ENCODE measurements at places on chromosomes 11 and 22. TPM values are rescaled to one million over a fixed set of nuclear protein-coding genes. Genes with fewer than 3 reads are reported as not detected.
A peak's percentile ranks its signal among the peaks of the same experiment; 100 is the strongest.

- DNase-seq = no peak
Observed at GRCh38 chr22:38172832-38173640, 8.6 kb downstream of the PLA2G6 start.

- DNase-seq = no peak
Observed at GRCh38 chr11:108313444-108313843, 90.6 kb downstream of the ATM start.

DNA sequence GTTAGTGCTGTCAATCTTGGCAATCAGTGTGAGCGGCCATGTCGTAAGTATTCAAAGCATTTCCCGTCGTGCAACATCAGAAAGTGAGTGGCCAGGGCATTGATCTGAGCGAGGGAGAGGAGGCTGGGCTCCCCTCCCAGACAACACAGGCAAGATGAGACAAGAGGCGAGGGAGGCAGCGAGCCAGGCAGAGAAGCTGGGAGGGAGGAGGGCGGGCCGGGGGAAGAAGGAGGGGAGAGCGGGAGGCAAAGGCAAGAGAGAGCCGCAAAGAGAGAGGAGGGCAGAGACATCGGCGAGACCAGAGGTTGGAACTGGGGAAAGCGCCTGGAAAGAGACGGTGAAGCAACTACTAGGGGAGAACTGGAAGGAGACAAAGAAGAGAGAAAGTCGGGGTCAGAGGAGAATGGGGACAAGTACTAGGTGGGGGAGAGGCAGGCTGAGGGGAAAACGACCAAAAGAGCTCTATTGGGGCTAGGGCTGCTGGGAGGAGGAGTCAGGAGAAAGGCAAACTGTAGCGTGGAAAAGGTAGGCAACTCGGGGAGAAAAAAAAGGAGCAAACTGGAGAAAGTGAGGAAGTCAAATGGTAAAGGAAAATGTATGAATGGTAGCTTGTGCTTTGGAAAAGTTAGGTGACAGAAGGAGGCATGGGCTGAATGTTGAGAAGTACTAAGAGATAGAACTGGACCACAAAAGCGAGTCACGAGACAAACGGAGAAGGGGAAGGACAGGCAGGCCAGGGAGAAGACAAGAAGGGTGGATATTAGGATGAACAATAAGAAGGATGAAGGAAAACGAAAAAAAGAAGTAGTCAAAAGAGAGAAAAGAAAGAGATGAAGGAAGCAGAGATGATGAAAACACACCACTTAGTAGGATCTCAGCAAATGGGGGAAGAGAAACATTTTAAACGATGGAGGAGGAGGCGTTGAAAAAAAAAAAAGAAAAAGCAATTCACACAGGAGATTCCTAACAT lies 130.5 kb upstream of the C11orf58 start:
- peak; percentile 83 for DNase-seq

GRCh38 chr22:20155330-20156041 lies 4.6 kb upstream of the CCDC188 start:
- DNase-seq = peak; percentile 38

- no peak for DNase-seq
Observed at GRCh38 chr11:82080160-82080559, 653.5 kb downstream of the FAM181B start.

GRCh38 chr11:64186492-64187165 lies 658 bp downstream of the STIP1 start:
- DNase-seq = no peak

GRCh38 chr11:94948070-94948617 lies 25.2 kb downstream of the CWC15 start:
- no peak for DNase-seq

DNA sequence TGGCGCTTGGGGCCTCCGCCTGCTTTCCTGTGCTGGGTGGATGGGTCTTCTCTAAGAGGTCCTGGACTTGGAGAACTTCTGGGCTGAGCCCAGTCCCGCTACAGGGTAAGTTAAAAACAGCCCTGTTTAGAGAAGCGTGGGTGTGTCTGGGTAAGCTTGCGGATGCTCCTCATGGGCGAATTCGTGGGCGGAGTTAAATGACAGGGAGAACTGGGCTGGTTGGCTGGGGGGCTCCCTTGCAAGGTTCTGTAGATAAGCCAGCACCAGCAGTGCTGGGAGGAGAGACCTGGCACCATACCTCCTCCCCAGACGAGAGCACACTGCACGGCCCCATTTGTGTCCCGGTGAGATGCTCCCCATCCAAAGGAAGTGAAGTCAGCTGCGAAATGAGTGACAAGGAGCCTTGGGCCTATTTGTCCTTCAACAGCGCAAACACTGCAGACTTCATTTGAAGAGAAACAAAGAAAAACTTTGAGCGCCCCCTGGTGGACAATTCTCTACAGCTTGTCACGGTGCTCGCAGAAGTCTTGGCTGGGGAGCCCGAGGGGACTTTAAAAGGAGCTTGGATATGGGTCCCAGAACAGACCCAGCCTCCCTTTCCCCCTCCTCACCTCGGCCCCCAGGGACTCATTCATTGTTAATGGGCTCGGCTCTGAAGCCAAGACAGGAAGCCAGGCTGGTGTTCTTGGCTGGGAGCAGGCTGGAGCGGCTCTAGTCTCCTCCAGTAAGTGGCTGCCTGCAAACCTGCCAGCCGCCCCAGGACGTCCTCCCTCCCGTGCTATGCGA lies 39.5 kb downstream of the TP53I11 start:
- DNase-seq = peak; percentile 86

- DNase-seq = no peak
Observed at GRCh38 chr11:20042811-20043341, 117.4 kb downstream of the DBX1 start.

DNA sequence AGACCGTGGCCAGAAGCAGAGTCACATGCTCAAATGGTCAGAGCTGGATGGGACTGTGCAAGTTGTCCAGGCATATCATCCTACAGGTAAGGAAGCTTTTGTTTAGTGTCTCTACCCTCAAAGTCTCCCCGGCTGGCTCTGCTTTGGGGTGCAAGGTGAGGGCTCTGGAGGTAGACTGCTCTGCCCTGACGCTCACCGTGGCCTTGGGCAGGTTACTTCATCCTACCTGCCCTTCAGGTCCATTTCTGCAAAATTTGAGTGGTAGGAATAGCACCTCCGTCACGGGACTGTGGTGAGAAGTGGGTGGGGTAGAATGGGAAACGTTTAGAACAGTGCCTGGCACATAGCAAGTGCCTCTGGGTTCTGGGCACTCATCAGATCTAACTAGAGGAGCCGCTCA lies 42.2 kb downstream of the NAT10 start:
- DNase-seq = no peak

DNA sequence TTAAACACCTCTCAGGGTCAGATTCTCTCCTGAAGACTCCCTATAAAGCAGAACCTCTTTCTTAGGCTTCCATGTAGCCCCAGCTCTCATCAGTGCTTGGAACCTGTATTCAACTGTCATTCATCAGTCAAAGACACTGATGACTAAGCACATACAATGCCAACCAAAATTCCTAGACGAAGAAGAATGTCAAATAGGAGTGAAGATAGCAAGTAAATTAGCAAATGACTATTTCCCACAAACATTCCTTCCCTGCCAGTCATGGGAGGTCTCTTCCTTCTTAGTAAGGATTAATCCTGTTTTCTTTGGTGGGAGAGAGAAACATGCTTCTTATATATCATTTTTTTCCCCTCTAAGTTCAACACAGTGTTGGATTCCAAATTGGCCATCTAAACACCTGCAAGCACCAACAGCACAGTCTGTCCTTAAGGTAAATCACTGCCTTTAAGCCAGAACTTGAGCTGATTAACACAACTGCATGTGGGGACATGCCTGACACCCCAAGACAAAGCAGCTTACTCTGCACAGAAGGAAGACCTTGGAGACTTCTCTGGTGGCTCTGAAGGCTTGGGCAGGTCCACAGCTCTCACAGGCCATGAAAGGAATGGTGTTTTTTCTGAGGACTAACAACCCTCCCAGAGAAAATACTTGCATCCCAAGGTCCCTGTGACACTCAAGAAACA lies 47.5 kb upstream of the ME3 start:
- DNase-seq = no peak

- DNase-seq = no peak
Observed at GRCh38 chr22:42434748-42435425, 2.7 kb upstream of the NFAM1 start.

- no peak for DNase-seq
Observed at GRCh38 chr11:95575517-95575916, 214.1 kb downstream of the FAM76B start.

GRCh38 chr11:96393753-96394348 lies 4.0 kb downstream of the JRKL start:
- peak; percentile 5 for DNase-seq

- DNase-seq = peak; percentile 53
Observed at GRCh38 chr11:96228473-96228891, 114.5 kb downstream of the MAML2 start.

- no peak for DNase-seq
Observed at GRCh38 chr22:46857142-46857884, 94.9 kb downstream of the TBC1D22A start.

GRCh38 chr22:49352361-49353169 lies 475.1 kb downstream of the BRD1 start:
- DNase-seq = no peak

- peak; percentile 3 for DNase-seq
Observed at GRCh38 chr11:20563866-20564265, 35.5 kb upstream of the SLC6A5 start.

GRCh38 chr22:26234296-26234695 lies 65.0 kb downstream of the SEZ6L start:
- DNase-seq = no peak

GRCh38 chr22:36493690-36494110 lies 12.3 kb upstream of the TXN2 start:
- DNase-seq = peak; percentile 47

The HBG1 gene
- 7.3 TPM for polyA plus RNA-seq

The APLNR gene
- 110 TPM for polyA plus RNA-seq

The PGAP2 gene
- 25.3 TPM for polyA plus RNA-seq

The CTR9 gene
- polyA plus RNA-seq = 27.2 TPM

The POU2AF3 gene
- polyA plus RNA-seq = 4.7 TPM

The MPEG1 gene
- 11.6 TPM for polyA plus RNA-seq

The LARGE2 gene
- 0.44 TPM for polyA plus RNA-seq

The CCDC34 gene
- polyA plus RNA-seq = 14.1 TPM

The MOGAT2 gene
- not detected for polyA plus RNA-seq

The OR5B21 gene
- not detected for polyA plus RNA-seq

The SLN gene
- 2,272 TPM for polyA plus RNA-seq

The C11orf71 gene
- polyA plus RNA-seq = 9.5 TPM

The LYVE1 gene
- polyA plus RNA-seq = 55.4 TPM

All from hindlimb muscle (tissue), 1 donor.